Activated CD4-positive, alpha-beta memory T cell treated with anti-CD3 and anti-CD28 coated beads for 36 hours (primary cell): ENCODE measurements at places on chromosomes 6 and 20. TPM values are rescaled to one million over a fixed set of nuclear protein-coding genes. Genes with fewer than 3 reads are reported as not detected.

GRCh38 chr6:37910998-37911397 lies 91.5 kb downstream of the ZFAND3 start:
- no peaks in the 10 kb centered on the region for H3K27me3 ChIP-seq
- no peak overlapping the region for H3K4me3 ChIP-seq
- no peak for DNase-seq
- peaks cover 67% of the 10 kb centered on the region for H3K4me1 ChIP-seq
- H3K36me3 ChIP-seq, result peaks cover 6% of the 10 kb centered on the region

DNA sequence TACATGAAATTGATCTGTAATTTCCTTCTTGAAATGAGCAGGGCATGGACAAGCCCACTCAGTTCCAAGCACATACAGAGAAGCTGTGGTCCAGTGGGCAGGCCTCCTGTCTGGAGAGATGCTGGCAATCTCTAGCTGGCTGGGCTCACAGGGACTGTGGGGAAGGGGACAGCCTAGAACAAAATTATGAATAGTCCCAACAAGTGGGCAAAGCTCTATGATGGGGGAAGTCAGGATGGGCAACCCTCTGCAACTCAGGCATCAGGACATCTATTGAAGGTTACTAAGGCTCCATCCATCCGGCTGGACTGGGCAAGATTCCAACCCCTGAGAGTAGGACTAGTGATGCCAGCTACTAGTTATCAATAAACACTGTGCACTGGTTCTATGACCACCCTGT lies 40.9 kb downstream of the TRERF1 start:
- H3K36me3 ChIP-seq, result no peaks in the 10 kb centered on the region
- H3K27me3 ChIP-seq, result no peaks in the 10 kb centered on the region
- peaks cover 55% of the 10 kb centered on the region for H3K4me1 ChIP-seq
- no peak overlapping the region for H3K4me3 ChIP-seq

- H3K4me3 ChIP-seq, result no peak overlapping the region
- no peaks in the 10 kb centered on the region for H3K36me3 ChIP-seq
- H3K27me3 ChIP-seq, result peaks cover 14% of the 10 kb centered on the region
Observed at GRCh38 chr20:59438201-59438600, 137.8 kb downstream of the EDN3 start.

DNA sequence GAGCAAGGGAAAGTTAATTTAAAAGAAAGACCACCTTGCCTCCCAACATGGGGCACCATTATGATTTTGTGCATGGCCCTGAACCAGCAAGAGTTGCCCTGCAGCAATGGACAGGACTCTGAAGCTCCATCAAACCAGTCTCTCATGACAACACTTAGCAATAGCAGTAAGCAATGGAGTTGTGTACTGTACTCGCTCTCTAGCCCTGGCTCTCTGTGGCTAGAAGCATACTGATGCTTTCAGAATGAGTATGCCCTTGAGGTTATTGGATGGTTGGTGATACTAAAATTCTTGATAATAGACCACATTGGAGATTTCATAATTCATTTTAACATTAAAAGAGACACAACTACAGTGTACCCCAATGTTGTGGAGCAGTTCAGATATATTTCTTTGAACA lies 23.2 kb upstream of the LMBRD1 start:
- H3K27me3 ChIP-seq, result no peaks in the 10 kb centered on the region
- no peak overlapping the region for H3K4me3 ChIP-seq
- no peak for DNase-seq
- H3K27ac ChIP-seq, result no peak overlapping the region

- H3K27ac ChIP-seq, result no peak overlapping the region
- H3K27me3 ChIP-seq, result no peaks in the 10 kb centered on the region
- no peaks in the 10 kb centered on the region for H3K36me3 ChIP-seq
- H3K4me3 ChIP-seq, result no peak overlapping the region
- no peak for DNase-seq
- no peaks in the 10 kb centered on the region for H3K4me1 ChIP-seq
Observed at GRCh38 chr20:6395695-6396094, 272.9 kb upstream of the FERMT1 start.

GRCh38 chr20:30816182-30816645 lies 441.2 kb upstream of the DEFB115 start:
- no peaks in the 10 kb centered on the region for H3K4me1 ChIP-seq
- DNase-seq, result no peak
- no peak overlapping the region for H3K27ac ChIP-seq
- H3K4me3 ChIP-seq, result no peak overlapping the region

- H3K36me3 ChIP-seq, result peaks cover 20% of the 10 kb centered on the region
- DNase-seq, result no peak
- H3K27ac ChIP-seq, result no peak overlapping the region
Observed at GRCh38 chr6:135047336-135047735, 7.3 kb downstream of the HBS1L start.

GRCh38 chr6:140684776-140685550 lies 1310.5 kb upstream of the CITED2 start:
- DNase-seq, result no peak
- H3K4me3 ChIP-seq, result no peak overlapping the region
- no peaks in the 10 kb centered on the region for H3K36me3 ChIP-seq

DNA sequence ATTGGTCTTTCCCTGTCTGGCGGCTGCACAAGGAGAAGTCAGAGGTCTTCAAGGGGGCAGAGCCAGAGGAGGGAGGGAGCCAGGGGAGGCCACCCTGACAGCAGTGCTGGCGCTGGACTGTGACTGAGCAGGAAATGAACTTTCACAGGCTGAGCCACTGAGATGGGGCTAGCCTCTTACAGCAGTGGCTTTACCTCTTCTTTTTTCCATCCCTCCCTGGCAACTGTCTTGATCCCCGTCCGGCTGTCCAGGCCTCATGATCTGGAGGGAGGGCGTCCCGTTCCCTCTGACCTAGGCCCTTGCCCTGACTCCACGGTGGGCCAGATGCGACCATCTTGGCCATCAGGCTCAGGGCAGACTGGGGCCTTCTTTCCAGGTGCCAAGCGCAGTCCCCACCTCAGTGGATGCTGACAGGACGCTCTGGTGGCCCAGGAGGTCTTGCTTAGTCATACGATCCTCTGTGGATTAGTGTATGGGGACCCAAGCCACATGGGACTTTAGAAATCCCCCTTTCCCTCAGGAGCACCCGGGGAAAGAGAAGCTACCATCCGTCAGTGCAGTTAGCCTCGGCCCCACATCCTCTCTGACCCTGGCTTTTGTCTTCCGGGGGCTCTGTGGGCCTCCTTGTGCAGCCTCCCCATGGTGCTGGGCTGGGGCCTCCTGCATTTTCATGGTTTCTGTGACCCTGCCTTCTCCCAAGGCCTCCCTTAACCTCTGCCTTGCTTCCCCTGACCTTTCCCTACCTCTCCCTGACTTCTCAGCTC lies 57.4 kb upstream of the CCDC167 start:
- H3K27ac ChIP-seq, result no peak overlapping the region
- H3K4me3 ChIP-seq, result no peak overlapping the region
- peaks cover 40% of the 10 kb centered on the region for H3K4me1 ChIP-seq
- no peaks in the 10 kb centered on the region for H3K36me3 ChIP-seq
- H3K27me3 ChIP-seq, result no peaks in the 10 kb centered on the region

DNA sequence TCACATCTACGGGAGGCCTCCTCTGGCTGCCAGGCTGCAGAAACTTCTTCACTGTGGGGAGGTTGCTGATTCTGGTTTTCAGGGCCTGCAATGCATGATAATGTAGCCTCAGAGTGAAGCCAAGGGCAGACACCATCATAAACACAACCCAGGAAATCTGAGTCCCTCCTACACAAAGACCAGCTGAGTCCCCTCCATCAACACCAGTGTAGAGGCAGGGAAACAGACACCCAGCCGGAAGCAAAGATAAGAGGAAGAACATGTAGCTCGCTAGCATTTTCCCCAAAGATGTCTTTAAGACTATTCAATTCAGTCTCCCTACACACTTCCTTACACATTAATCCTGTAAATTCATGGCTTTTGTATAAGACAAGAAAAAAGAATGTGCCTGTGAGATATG lies 23.6 kb downstream of the GSTA2 start:
- no peaks in the 10 kb centered on the region for H3K36me3 ChIP-seq
- H3K27ac ChIP-seq, result no peak overlapping the region
- DNase-seq, result no peak

GRCh38 chr6:7148100-7148822 lies 40.5 kb downstream of the RREB1 start:
- peaks cover 70% of the 10 kb centered on the region for H3K4me1 ChIP-seq
- H3K27ac ChIP-seq, result no peak overlapping the region
- no peak for DNase-seq
- no peak overlapping the region for H3K4me3 ChIP-seq
- no peaks in the 10 kb centered on the region for H3K36me3 ChIP-seq

- peaks cover 6% of the 10 kb centered on the region for H3K27me3 ChIP-seq
- H3K36me3 ChIP-seq, result no peaks in the 10 kb centered on the region
- no peak overlapping the region for H3K27ac ChIP-seq
- no peaks in the 10 kb centered on the region for H3K4me1 ChIP-seq
- no peak overlapping the region for H3K4me3 ChIP-seq
- no peak for DNase-seq
Observed at GRCh38 chr20:20782755-20783154, 70.3 kb upstream of the RALGAPA2 start.

GRCh38 chr20:54042021-54042420 lies 28.4 kb downstream of the BCAS1 start:
- DNase-seq, result no peak
- H3K27me3 ChIP-seq, result peaks cover 8% of the 10 kb centered on the region
- H3K36me3 ChIP-seq, result no peaks in the 10 kb centered on the region
- H3K4me3 ChIP-seq, result no peak overlapping the region

- peaks cover 7% of the 10 kb centered on the region for H3K27me3 ChIP-seq
- H3K4me3 ChIP-seq, result no peak overlapping the region
- no peaks in the 10 kb centered on the region for H3K36me3 ChIP-seq
Observed at GRCh38 chr6:81789291-81789690, 36.8 kb upstream of the TENT5A start.

DNA sequence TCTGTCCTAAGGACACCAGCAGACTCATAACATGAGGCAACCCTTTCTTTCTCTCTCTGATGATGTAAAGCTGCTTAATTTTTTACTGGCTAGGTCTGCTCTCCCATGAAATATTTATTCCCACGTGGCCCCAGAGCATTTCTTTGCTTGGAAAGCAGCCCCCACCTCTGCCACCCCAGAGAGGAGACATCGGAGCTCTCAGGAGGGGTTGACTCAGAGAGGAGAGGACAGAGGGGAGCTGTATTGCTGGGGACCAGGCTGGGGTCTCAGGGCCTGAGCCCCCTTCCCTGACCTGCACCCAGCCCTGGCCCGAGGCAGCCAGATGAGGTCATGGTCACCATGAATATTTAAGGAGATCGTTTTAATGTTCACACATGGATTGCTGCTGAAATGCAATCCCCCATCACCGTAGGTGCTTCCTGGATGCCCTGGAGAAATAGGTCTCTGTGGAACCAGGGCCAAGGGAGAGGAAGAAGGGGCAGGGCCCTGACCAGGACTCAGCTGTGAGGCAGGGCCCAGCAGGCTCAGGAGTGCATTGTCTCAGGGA lies 117.5 kb downstream of the DLL1 start:
- no peak overlapping the region for H3K4me3 ChIP-seq
- no peak for DNase-seq
- H3K27me3 ChIP-seq, result peaks cover 9% of the 10 kb centered on the region
- H3K36me3 ChIP-seq, result no peaks in the 10 kb centered on the region
- H3K4me1 ChIP-seq, result no peaks in the 10 kb centered on the region
- H3K27ac ChIP-seq, result no peak overlapping the region

DNA sequence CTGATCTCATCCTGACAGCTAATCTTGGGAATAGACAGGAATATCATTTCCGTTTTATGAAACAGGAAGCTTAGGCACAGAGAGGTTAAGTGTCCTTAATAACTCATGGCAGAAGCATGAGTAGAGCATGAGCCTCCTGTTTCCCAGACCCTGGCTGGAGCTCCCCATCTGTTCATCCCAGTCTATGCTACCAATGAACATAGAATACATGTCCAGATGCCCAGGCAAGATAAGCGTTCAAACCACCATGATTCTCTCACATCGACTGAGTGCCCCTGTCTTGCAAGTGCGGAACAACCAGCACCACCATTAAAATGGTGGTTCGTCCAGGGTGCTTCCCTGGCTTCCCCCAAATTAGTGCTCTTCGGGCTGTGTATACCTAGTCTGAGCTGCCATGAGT lies 217.1 kb downstream of the FARS2 start:
- H3K27me3 ChIP-seq, result no peaks in the 10 kb centered on the region
- no peak for DNase-seq
- no peak overlapping the region for H3K4me3 ChIP-seq
- no peaks in the 10 kb centered on the region for H3K36me3 ChIP-seq

GRCh38 chr6:16518265-16518664 lies 243.0 kb downstream of the ATXN1 start:
- no peaks in the 10 kb centered on the region for H3K27me3 ChIP-seq
- no peak for DNase-seq
- H3K36me3 ChIP-seq, result peaks cover 24% of the 10 kb centered on the region
- peaks cover 54% of the 10 kb centered on the region for H3K4me1 ChIP-seq
- H3K4me3 ChIP-seq, result no peak overlapping the region
- H3K27ac ChIP-seq, result no peak overlapping the region

DNA sequence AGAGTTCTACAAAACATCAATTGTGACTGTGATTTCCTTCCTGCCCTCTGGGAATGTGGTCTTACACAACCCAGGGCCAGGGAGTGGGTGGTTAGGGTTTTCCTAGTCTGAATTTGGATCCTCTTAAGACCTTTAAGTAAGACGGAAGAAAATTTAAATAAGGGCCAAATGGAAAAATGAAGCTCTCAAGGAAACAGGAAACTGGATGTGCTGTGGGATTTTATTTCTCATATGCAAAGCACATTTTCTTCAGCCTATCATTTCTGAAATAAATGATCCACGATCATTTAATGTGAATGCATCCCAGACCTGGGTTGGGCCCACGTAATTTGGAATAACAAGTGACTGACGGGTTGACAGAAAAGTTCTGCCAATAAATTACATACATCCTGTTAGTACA lies 243.6 kb downstream of the CLIC5 start:
- H3K36me3 ChIP-seq, result no peaks in the 10 kb centered on the region
- H3K27ac ChIP-seq, result no peak overlapping the region
- H3K4me1 ChIP-seq, result no peaks in the 10 kb centered on the region
- peaks cover 9% of the 10 kb centered on the region for H3K27me3 ChIP-seq

- H3K27ac ChIP-seq, result no peak overlapping the region
- no peak for DNase-seq
- no peaks in the 10 kb centered on the region for H3K36me3 ChIP-seq
- peaks cover 5% of the 10 kb centered on the region for H3K27me3 ChIP-seq
Observed at GRCh38 chr6:159422041-159422984, 253.1 kb downstream of the FNDC1 start.

DNA sequence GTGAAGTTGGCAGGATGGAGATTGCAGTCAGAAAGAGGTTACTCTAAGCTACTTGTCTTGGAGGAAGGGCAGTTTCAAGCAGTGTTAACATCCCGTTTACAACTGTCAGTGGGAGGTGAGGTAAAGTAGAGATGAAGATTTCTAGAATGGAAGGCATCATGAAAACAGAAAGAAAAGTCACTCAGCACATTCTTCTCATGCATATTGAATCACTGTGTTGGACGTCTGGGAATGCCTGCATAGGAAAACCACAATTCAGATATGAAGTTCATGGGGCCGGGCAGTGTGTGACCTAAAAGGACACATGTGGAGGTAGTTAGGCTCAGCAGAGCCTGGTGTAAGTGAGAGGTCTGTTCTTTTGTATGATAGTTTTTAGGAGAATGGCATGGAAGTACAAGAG lies 73.5 kb upstream of the LAMP5 start:
- H3K4me3 ChIP-seq, result no peak overlapping the region
- no peaks in the 10 kb centered on the region for H3K27me3 ChIP-seq
- no peaks in the 10 kb centered on the region for H3K4me1 ChIP-seq
- no peak for DNase-seq
- no peak overlapping the region for H3K27ac ChIP-seq

Gene TUBB1
- total RNA-seq, result not detected

Gene ADGRF5
- total RNA-seq, result not detected

Gene RAET1L
- total RNA-seq, result not detected

Gene GPR63
- total RNA-seq, result 1.7 TPM

Gene OPN5
- total RNA-seq, result not detected

Gene ULBP2
- 0.90 TPM for total RNA-seq

Gene CALHM4
- not detected for total RNA-seq

Gene BTNL2
- total RNA-seq, result not detected
